GM23248 (cell line): ENCODE measurements at places on chromosomes 5 and 9.
A peak's percentile ranks its signal among the peaks of the same experiment; 100 is the strongest.

DNA sequence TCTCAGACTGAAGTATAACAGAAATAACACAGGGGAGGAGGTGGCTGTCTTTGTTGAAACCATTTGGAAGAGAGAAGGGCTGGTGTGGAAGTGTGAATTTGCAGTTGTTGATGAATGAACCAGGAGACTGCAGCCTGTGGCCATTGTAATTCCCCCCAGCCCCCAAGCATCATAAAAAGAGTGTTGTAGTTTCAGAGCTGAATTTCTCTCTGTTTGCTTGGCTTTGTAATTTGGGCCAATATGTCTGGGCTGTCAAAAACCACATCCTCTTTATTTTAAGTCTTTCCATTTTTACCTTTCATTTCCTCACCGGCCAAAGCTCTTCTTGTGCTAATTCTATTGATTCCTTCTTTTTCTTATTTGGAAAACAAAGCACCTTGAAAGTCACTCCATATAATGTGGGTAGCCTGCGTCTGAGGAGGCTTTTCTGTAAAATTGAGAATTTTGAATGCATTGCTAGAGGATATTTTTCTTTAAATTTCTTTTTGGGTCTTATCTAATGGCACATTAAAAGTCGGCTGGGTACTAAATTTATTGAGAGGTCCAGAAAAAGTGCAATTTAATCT, 383.3 kb downstream of the OSTF1 start:
- DNase-seq: no peak

DNA sequence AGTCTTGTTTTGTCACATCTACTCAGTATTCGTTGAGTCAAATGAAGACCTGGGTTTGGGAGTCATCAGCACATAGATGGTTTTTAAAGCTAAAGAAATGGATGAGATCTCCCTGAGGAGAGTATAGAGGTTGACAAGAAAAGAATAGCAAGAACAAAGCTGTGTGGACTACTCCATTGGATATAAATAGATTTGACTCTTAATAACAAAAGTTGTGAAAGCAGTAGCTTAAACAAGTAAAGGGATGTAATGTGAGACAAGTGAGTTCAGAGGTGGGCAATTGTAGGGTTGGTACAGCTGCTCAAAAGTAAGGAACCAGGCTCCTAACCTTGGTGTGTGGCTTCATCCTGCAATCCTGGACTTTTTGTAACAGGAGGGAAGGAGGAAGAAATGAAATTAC, 49.3 kb downstream of the CSNK1G3 start:
- no peak for DNase-seq

DNA sequence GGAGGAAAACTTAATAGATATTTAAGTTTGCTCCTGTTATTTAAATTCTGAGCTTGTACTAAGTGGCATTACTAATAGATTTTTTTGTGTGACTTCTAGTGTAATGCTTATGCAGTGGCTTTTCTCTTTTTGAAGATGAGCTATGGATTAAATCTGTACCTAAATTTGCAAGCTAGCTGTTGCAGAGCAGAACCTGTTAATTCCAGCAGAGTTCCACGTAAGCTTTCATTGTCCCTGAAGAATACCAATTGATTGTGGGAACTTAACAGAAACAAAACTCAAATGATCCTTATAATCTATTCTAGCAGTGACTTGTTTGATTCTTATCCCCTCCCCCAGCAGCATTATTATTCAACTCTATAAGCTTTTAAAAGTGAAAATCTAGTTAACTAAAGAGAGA, 51.7 kb downstream of the MAN2A1 start:
- DNase-seq: no peak

DNA sequence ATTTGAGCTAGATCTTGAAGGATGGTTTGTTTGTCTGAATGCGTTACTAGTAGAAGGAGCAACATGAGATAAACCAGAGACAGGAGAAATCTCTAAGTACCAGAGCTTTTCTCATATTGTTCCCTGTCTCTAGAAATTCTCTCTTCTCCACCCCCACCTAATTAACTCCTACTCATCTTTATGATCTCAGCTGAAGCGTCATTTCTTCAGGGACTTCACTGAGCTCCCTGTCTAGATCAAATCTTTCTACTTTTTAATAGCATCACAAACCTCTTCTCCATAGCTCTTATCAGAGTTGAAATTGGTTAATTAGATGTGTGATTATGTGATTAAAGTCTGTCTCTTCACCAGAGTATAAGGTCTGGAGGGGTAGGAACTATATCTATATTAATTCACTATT, 226.2 kb downstream of the PAPPA start:
- no peak for DNase-seq

GRCh38 chr5:121171834-121172233, 679.8 kb upstream of the FTMT start:
- peak; percentile 23 for DNase-seq
